Motor neuron (in vitro differentiated cells): ENCODE measurements at places on chromosomes 1 and 21. TPM values are rescaled to one million over a fixed set of nuclear protein-coding genes. Genes with fewer than 3 reads are reported as not detected.

The SPSB1 gene
- total RNA-seq, result 21.9 and 30.4 TPM in 2 replicates

The ADAMTSL4 gene
- 6.3 and 7.1 TPM in 2 replicates for total RNA-seq

GRCh38 chr1:41574842-41575241 is 90.4 kb upstream of the EDN2 start:
- no peak for ATAC-seq

DNA sequence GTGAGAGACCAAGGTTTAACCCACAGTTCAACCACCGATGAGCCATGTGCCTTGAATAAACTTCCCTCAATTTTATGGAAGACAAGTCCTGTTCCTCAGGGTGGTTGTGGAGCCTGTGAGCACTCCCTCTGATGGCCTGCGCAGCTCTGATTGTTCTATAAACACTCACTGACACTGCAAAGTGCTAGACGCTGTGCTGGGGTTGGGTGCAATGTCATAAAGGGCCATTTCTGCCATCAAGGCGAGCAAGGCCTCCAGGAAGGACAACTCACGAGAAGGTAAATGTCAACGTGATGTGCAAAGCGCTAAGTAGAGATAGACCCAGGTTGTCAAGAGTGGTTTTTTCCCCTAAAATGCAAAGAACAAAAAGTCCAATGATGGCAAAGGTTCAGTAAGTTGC is 75.7 kb upstream of the SYT6 start:
- no peak for ATAC-seq

DNA sequence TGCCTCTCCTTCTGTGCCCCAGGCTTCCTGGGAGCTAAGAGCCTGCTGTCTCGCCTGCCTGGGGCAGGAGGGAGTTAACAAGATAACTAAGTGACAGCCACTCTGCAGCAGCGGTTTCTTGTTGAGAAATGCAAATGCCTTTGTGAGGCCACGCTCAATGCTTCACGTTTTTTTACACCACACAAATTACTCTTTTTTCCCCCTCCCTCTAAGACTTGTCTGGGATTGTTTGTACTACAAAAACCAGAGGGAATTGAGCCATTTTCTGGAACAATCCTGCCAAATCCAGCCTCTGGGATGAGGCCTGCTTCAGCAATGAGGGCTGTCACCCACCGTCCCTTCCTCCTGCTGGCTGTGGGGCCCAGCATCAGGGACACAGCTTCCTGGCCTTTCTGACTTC is 119.6 kb downstream of the ACTL8 start:
- ATAC-seq, result peak; percentile 89

The ENSA gene
- 128 and 132 TPM in 2 replicates for total RNA-seq

DNA sequence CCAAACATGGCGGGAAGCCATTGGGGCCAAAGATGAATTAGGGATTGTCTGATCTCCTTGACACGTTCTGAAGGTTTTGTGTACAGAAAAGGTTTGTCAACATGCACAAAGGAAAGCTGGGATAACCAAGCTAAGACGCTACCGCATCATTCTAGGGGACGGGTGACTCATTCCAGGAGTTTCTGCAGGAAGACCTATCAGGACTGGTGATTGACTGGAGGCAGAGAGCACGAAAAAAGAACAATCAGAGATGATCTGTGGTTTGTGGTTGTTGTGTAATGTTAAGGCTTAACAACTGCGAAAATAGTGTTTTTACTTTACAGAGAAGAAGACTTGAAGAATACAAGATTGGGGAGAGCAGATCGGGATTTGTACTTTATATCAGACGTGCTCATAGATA is 22.2 kb upstream of the ERG start:
- no peak for ATAC-seq

DNA sequence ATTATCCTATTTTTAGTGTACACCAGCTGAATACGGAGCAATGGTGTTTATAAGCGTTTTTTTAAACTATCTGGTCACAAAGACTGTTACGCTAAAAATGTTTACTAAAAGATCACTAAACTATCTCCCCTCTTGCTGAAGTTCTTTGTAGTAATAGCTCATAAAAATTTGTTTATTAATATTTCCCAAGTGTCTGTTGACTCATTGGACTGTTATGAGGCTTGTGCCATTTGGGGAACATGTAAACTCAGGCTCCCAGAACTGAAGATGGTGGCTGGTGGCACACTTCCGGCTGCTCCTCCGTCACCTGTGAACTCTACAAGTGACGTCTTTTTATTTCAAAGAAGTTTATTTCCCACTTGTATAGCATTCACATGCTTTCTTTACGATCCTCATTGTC is 46.3 kb downstream of the AIDA start:
- no peak for ATAC-seq
